Esophagus squamous epithelium (tissue), 5 donors: ENCODE measurements at places on chromosomes 7 and 10. TPM values are rescaled to one million over a fixed set of nuclear protein-coding genes. Genes with fewer than 3 reads are reported as not detected.

The CRHR2 gene
- not detected for total RNA-seq

The RASSF4 gene
- total RNA-seq = 1.7 TPM

The PPP1R9A gene
- total RNA-seq = 6.3 TPM

- H3K4me1 ChIP-seq = peaks cover 18% of the 10 kb centered on the region
- no peak for DNase-seq
- peak overlapping the region; percentile 97 for H3K27ac ChIP-seq
- H3K36me3 ChIP-seq = no peaks in the 10 kb centered on the region
- H3K4me3 ChIP-seq = peak overlapping the region; percentile 29
- no peaks in the 10 kb centered on the region for H3K27me3 ChIP-seq
Measured at GRCh38 chr7:135147341-135147898, 452 bp upstream of the TMEM140 start.

GRCh38 chr10:57884965-57885617 is 382.6 kb downstream of the IPMK start:
- H3K36me3 ChIP-seq = no peaks in the 10 kb centered on the region
- DNase-seq = no peak
- H3K4me1 ChIP-seq = no peaks in the 10 kb centered on the region
- H3K4me3 ChIP-seq = no peak overlapping the region
- H3K27me3 ChIP-seq = no peaks in the 10 kb centered on the region

GRCh38 chr10:21180604-21181003 is 283.5 kb upstream of the NEBL start:
- no peaks in the 10 kb centered on the region for H3K36me3 ChIP-seq
- no peak for DNase-seq
- H3K27me3 ChIP-seq = no peaks in the 10 kb centered on the region

DNA sequence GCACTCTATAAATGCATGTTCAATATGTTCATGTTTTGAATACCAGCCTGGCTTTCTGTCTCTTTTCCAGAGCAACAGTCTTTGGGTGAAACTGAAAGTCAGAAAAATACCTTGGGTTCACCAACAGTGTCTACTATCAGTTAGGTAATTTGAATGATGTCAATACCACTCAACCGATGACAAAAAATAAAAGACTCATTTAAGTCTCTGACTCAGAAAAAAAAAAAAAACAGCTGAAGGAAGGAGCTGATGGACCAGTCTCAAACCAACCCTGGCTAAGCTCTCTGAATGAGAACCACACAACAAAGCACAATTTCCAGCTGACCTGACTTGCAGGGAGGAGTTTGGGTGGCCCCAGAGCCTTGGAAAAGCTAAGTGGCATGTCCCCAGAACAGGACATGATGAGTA is 42.5 kb downstream of the ABLIM1 start:
- H3K4me1 ChIP-seq = peaks cover 56% of the 10 kb centered on the region
- peak overlapping the region; percentile 78 for H3K27ac ChIP-seq
- no peaks in the 10 kb centered on the region for H3K27me3 ChIP-seq
- no peak for DNase-seq

The RNF148 gene
- total RNA-seq = not detected

The MCU gene
- total RNA-seq = 24.5 TPM

The C10orf53 gene
- total RNA-seq = not detected

DNA sequence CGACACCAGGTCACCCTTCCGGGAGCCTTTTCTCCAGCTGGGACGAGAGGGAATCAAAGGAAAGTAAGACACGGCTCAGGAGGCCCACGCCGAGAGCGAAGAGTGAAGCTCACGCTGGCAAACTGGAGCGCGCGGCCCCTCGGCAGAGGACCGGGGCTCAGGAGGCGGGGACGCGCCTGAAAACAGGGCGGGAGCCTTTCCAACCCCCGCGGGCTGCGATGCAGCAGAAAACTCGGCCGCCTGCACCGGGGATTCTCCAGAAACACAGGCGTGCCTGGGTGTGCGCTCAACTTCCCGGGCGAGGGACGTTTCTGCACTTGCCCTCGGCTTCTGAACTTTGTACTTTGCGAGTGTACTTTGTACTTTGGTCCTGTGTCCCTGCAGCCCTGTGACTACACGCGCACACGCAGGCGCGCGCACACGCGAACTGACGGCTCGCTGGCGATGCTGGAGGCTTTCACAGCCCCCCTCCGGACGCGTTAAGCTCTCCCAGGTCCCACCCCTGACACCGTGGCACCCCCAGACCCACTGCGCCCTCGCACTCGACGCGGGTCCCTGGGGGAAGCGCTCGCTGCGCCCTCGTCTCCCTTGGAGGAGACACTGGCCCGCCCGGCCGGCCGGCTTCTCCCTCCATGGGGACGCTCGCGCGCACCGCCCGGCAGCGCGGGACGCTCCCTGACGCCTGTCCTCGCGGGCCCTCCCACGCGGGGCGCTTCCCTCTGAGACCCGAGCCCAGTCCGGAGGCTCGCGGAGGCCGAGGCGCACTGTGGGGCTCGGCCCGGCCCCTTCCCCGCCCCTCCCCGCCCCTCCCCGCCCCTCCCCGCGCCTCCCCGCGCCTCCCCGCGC is 588 bp upstream of the PAOX start:
- H3K27ac ChIP-seq = peak overlapping the region; percentile 87
- H3K27me3 ChIP-seq = no peaks in the 10 kb centered on the region
- H3K4me3 ChIP-seq = peak overlapping the region; percentile 98
- H3K36me3 ChIP-seq = peaks cover 25% of the 10 kb centered on the region
- no peak for DNase-seq

DNA sequence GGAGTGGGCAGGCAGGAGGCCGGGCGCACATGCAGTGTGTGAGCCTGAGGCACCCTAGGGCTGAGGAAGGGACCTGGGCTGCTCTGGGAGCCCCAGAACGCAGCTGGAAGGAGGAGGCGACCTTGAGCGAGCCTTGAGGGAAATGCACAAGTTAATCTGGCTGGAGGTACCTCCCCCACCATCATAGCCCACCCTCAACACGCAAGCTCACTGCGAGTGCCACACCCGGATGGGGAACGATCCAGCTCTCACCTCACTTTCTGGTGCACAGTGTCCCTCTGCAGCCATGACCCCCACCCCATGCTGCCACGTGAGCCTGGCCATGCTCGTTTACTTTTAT is 162.4 kb upstream of the PPP2R2D start:
- no peak for DNase-seq
- H3K27ac ChIP-seq = no peak overlapping the region
- no peaks in the 10 kb centered on the region for H3K27me3 ChIP-seq
- no peaks in the 10 kb centered on the region for H3K4me1 ChIP-seq

DNA sequence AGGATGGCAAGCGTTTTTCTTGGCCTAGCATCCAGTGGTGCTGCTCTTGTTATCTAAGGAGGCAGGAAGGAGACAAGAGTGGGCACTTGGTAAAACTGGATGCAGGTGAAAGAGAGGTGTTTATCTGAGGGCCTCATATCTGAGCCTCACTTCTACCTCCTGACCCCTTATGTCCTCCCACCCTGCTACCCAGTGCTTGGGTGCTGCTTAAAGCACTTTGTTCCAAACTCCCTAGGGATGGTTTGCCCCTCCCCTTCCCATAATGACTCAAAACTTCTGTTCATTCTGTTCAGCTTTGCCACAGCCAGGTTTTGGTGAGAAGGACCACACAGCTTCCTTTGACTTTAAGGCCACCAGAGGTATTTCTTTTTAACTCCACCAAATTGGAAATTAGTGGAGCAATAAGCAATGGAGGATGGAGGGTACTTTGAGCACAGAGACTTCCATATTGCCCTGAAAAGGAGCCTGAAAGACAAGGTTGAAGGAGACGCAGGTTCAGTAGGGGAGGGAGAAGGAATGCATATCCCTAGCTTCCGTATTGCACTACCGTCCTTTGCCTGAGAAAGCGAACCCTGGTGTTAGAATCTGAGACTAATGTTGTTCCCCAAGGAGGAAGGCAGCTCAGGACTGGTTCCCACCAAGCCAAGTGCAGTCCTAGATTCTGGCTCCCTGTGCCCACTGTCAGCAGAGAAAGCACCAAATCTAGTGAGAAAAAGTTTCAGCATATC is 30.1 kb downstream of the ENTPD1 start:
- H3K27ac ChIP-seq = no peak overlapping the region
- peaks cover 36% of the 10 kb centered on the region for H3K4me1 ChIP-seq
- no peaks in the 10 kb centered on the region for H3K27me3 ChIP-seq
- H3K36me3 ChIP-seq = no peaks in the 10 kb centered on the region
- no peak for DNase-seq

- peaks cover 21% of the 10 kb centered on the region for H3K36me3 ChIP-seq
- H3K4me3 ChIP-seq = no peak overlapping the region
- H3K27ac ChIP-seq = no peak overlapping the region
- H3K4me1 ChIP-seq = no peaks in the 10 kb centered on the region
- DNase-seq = no peak
Measured at GRCh38 chr7:116924741-116925140, 28.6 kb upstream of the ST7 start.

The PTPRN2 gene
- total RNA-seq = 0.57 TPM

DNA sequence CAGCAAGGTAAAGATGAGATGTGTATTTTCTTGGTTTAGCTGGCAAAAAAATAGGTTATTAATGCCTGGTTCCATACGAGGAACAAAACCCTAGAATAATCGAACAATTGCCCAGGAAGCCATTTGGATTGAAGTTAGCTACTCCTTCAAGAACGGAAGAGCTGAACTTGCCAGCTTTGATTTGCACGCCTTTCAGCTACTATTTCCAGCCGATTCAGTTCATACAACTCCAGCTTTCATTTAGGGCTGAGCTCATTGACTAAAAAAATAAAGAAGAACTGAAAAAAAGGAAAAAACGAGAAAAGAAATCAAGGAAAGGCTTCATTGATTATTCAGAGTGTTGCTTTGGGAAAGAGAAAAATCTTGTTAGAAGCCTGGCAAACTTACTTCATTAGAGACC is 60.4 kb downstream of the PTN start:
- H3K36me3 ChIP-seq = no peaks in the 10 kb centered on the region
- DNase-seq = no peak
- H3K4me3 ChIP-seq = no peak overlapping the region
- no peaks in the 10 kb centered on the region for H3K27me3 ChIP-seq
- H3K27ac ChIP-seq = no peak overlapping the region
- no peaks in the 10 kb centered on the region for H3K4me1 ChIP-seq

GRCh38 chr10:120260456-120260855 is 196.6 kb upstream of the PLPP4 start:
- H3K27ac ChIP-seq = no peak overlapping the region
- no peaks in the 10 kb centered on the region for H3K36me3 ChIP-seq
- H3K4me3 ChIP-seq = no peak overlapping the region

DNA sequence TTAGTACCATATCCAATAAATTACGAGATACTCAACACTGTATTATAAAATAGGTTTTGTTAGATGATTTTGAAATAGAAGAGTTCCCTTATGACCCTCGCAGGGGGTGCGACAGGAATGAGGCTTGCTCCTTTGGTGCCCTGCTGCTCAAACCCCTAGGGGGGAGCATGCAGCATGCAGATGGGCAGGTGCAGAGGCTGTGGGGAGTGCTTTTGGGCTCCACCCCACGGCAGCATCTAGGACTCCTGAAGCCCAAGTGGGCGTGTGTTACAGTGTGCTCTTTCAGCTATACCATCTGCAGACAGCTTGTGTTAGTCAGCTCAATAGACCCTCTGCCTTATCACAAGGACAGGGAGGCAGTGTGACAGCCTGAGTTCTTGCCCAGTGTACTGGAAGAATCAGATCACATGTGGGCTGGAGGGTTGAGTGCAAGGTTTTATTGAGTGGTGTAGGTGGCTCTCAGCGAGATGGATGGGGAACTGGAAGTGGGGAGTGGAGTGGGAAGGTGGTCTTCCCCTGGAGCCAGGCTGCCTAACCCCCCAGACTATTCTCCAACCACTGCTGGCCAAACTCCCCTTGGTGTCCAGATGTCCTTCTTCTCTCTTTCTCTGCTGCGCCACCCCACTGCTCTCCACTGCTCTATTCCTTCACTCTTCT is 3.1 kb upstream of the MRC1 start:
- H3K4me1 ChIP-seq = no peaks in the 10 kb centered on the region
- no peak overlapping the region for H3K4me3 ChIP-seq
- DNase-seq = no peak

The APBB1IP gene
- 1.8 TPM for total RNA-seq

- H3K4me1 ChIP-seq = peaks cover 44% of the 10 kb centered on the region
- H3K27me3 ChIP-seq = peaks cover 62% of the 10 kb centered on the region
- no peak for DNase-seq
- peak overlapping the region; percentile 58 for H3K4me3 ChIP-seq
- peak overlapping the region; percentile 92 for H3K27ac ChIP-seq
- H3K36me3 ChIP-seq = no peaks in the 10 kb centered on the region
Measured at GRCh38 chr7:151251689-151252560, 3.4 kb upstream of the SMARCD3 start.
